T-helper 17 cell (primary cell): ENCODE measurements at places on chromosomes 13 and 19. TPM values are rescaled to one million over a fixed set of nuclear protein-coding genes. Genes with fewer than 3 reads are reported as not detected.

TPP2 gene
- 92.5 TPM for total RNA-seq

ZNF264 gene
- 41.1 TPM for total RNA-seq

MAB21L1 gene
- total RNA-seq, result not detected

CPB2 gene
- not detected for total RNA-seq

RGS9BP gene
- total RNA-seq, result 0.52 TPM

LILRA6 gene
- 0.91 TPM for total RNA-seq

P2RY11 gene
- 46.6 TPM for total RNA-seq

SBK3 gene
- total RNA-seq, result not detected

CLEC4G gene
- total RNA-seq, result not detected

ANKLE1 gene
- 2.0 TPM for total RNA-seq

ZNF681 gene
- 1.9 TPM for total RNA-seq

NAPSA gene
- total RNA-seq, result 0.99 TPM

CEACAM18 gene
- total RNA-seq, result not detected

ZNF284 gene
- total RNA-seq, result 1.6 TPM

ETV2 gene
- 0.52 TPM for total RNA-seq

HSH2D gene
- 27.7 TPM for total RNA-seq

CEACAM4 gene
- 0.31 TPM for total RNA-seq

SEMA6B gene
- 0.52 TPM for total RNA-seq

PPP2R1A gene
- total RNA-seq, result 180 TPM

FGF22 gene
- 0.65 TPM for total RNA-seq

MTUS2 gene
- 4.9 TPM for total RNA-seq
